ENCODE measurements at places on chromosomes 16 and 17.

- DNase-seq = no peak
Observed at GRCh38 chr16:68973611-68974120, 130.3 kb downstream of the TANGO6 start.

GRCh38 chr17:49016775-49017463 lies 19.7 kb downstream of the IGF2BP1 start:
- DNase-seq = no peak

- no peak for DNase-seq
Observed at GRCh38 chr17:70168044-70168976, 1.0 kb upstream of the KCNJ2 start.

DNA sequence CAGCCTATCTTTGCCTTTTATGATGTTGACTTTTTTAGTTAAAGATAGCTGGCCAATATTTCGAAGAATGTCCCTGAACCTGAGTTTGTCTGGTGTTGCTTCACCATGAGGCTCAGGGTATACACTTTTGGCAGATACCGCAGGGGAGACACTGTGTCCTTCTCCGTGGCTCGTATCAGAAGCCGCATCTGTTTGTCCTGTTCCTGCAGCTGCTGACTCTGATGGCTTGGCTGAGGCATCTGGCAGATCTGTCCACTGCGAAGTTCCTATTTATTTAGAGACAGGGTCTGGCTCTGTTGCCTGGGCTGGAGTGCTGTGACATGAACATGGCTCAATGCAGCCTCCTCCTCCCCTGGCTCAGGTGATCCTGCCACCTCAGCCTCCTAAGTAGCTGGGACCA lies 93.5 kb downstream of the CRISPLD2 start:
- no peak for DNase-seq

DNA sequence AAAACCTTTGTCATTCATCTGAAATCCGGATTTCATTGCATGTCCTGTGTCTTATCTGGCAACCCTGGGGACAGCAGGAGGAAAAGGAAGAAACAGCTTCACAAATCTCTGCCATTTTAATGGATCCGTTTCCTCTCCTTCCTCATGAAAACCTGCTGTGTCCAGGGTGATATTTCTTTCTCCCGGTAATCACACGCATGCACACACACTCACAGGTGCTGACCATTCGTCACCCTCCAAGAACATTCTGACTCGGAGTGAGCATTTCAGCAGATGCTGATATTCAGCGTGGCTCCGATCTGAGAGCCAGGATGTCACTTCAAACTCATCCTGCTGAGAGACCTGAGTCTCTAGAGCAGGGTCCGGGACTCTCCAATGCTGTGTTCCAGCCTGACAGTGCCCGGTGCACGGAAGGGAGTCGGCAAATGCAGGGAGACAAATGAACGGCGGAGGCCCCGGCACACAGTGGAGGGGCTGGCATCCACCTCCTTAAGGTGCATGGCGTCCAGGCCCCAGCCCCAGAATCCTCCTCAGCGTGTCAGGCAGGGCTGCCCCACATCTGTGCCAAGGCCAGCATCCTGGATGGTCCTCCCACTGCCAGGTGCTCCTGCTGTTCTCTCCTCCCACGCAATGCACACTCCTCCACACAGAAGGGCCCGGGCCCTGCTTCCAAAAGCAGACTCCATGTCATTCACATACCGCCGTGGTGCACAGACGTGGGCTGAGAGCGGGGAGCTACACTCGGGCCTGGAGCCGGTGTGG lies 70.7 kb downstream of the RBFOX3 start:
- DNase-seq = no peak

DNA sequence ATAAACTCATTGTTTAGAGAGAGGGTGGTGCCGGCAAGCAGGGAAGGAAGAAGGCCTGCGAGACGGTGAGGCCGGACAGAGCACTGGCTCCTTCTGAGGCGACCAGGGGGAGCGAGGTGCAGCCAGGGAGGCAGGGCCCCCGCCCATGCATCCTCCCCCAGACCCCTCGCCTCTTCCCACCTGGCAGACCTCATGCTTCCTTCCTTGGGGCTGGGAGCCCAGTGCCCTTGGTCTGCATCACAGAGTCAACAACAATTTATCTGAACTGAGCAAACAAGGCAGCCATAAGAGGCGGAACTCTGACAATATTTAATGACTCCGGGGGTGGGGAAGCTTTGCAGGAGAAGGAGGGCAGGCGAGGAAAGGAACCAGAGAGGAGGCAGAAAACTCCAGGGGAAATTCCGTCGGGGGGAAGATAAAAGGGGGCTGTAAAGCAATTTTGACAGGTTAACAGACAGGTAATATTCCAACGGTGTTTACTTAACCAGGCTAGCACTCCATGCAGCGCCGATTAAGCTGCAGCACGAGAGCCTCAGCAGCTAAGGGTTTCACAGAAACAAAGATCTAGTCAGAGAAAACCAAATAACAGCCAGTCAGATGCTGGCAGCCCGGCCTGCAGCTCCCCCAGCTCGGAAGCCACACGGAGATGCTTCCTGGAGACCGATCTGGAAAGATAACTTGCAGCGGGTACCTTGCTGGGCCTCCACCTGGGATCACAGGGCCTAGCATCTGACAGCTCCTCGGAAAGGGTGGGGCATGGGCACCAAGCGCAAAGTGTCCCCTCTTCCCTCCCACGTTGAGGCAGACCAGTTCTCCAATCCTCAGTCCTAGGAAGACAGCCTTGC lies 398.2 kb downstream of the SOX9 start:
- no peak for DNase-seq

- DNase-seq = no peak
Observed at GRCh38 chr16:17364319-17365210, 106.2 kb downstream of the XYLT1 start.

DNA sequence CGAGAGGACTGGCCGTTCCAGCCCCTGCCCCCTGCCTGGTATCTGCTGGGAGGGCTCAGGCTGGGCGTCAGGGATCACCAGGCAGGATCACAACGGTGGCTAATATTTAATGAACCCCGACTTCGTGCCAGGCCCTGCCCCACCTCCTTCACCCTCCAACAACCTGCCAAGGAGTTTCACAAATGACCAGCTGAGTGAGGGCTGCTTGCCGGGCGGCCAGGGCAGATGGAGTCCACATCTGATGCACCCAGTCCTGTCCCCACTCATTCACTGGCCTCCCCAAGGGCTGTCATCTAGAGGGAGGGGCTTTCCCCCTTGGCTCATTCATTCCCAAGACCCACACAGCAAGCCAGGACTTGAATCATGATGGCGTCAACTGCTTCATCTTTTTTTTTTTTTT lies 17.5 kb downstream of the UBALD1 start:
- DNase-seq = no peak

GRCh38 chr16:89047331-89048089 lies 46.1 kb upstream of the ACSF3 start:
- DNase-seq = no peak

GRCh38 chr16:1642148-1642547 lies 30.0 kb downstream of the CRAMP1 start:
- DNase-seq = no peak

- no peak for DNase-seq
Observed at GRCh38 chr17:73532421-73532901, 111.8 kb downstream of the SDK2 start.

GRCh38 chr16:21264571-21265036 lies 13.5 kb downstream of the CRYM start:
- DNase-seq = no peak

- DNase-seq = no peak
Observed at GRCh38 chr17:58005031-58005727, 1.9 kb downstream of the SRSF1 start.

DNA sequence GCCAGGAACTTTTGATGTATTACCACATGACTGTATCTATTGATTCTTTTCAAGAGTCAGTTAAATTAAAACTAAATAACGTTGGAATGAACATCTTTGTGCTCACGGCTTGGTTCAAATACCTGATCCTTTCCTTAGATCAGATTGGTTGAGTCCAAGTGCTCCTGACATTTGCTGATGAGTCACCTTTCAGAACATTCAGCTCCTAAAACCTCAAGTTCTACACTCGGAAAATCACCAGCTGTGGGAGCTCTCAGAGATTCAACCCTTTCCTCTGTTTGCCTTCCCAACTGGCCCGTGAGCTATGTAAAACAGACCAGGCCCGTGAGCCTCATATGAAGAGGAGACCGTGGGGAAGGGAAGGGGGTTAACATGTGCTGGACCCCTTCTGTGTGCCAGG lies 68.1 kb downstream of the RTN4RL1 start:
- DNase-seq = no peak

DNA sequence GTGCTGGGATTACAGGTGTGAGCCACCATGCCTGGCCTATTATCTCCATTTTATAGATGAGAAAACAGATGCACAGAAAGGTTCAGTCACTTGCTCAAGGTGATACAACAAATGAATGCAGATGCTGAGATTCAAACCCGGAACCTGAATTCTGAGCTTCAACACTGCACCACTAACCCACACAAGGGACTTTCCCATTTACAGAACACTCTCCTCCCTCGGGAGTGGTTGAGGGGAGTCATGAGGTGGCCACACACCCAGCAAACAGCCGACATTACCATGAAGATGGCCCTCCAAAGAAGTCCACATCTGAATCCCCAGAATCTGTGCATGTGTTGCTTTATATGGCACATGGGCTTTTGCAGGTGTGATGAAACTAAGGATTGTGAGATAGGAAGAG lies 9.1 kb downstream of the BCL7C start:
- DNase-seq = no peak

GRCh38 chr16:85173146-85173980 lies 61.1 kb upstream of the CIBAR2 start:
- no peak for DNase-seq

DNA sequence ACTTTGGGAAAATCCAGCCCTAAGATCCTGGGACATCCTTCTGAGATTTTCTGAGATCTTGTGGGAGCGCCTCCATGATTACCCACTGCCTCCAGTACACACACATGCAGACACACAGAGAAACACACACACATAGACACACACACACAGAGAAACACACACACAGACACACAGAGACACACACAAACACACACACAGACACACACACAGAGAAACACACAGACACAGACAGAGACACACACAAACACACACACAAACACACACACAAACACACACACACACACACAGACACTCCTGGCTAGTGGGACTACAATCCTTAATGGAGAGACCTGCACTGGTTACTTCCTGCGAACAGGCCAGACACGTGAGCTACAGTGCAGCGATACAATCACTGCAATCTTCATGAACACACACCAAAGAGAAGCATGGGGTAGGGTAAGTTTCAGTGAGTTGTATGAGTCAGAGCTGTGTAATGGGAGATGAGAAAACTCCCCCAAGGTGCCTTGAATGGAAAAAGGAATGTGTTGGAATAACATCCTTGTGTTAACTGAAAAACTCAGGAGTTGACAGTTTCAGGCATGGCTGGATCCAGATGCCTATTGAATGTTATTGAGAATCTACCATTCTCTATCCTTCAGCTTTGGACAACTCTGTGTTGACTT lies 79.5 kb downstream of the SLC6A2 start:
- DNase-seq = no peak

- DNase-seq = no peak
Observed at GRCh38 chr16:77306075-77306474, 106.9 kb downstream of the SYCE1L start.

- DNase-seq = no peak
Observed at GRCh38 chr17:69716556-69716955, 302.1 kb downstream of the MAP2K6 start.

- no peak for DNase-seq
Observed at GRCh38 chr16:75787440-75787839, 61.1 kb upstream of the CPHXL start.

- DNase-seq = no peak
Observed at GRCh38 chr16:89951509-89951908, 3.0 kb downstream of the DEF8 start.

GRCh38 chr16:56289862-56290261 lies 98.6 kb downstream of the GNAO1 start:
- DNase-seq = no peak

DNA sequence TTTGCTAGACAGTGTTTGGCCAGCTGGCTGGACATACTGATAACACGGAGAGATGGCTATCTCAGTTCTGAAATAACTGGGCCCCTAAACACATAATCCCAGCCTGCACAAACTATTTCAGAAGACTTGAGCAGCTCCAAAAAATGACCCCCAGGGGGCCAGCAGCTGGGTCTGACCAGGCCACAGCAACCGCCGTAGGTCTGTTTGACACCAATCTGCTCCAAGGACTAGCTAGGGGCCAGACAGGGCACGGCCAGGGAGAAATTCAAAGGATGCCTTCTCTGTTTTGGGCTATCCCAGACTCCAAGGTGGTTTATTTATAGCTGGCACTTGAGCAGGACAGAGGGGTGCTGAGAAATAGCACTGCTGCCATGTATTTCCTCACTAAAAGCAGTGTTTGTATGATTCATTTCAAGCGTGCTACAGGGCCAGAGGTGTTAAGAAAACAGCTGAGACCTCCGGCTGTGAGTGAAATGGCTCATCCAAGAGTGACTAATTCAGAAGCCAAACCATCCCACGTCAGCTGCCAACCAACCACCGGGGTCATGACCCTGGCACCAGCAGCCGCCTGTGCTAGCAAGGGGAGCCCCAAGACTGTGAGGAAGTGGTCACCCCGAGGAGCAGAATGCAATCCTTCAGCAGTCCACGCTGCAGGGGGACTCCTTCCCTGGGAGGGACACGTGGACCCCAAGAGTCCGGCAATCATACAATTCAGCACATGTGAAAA lies 5.7 kb downstream of the GGA2 start:
- DNase-seq = peak; percentile 67

DNA sequence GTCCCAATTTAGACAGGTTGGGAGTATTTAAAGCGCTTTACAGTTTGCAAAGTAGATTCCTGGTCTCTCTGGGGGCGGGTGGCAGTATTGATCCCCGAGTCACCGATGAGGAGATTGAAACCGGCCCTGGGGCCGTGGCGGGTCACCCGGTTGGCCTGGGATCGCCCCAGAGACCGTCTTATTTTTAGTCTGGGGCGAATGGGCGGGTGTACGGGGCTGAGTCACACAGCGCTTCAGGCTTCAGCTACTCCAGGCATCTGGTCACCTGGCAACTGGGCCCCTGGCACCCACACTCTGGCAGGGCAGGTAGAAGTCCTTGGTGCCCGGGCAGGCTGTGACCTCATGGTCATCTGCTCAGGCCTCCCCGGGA lies 669 bp downstream of the MIEF2 start:
- no peak for DNase-seq

DNA sequence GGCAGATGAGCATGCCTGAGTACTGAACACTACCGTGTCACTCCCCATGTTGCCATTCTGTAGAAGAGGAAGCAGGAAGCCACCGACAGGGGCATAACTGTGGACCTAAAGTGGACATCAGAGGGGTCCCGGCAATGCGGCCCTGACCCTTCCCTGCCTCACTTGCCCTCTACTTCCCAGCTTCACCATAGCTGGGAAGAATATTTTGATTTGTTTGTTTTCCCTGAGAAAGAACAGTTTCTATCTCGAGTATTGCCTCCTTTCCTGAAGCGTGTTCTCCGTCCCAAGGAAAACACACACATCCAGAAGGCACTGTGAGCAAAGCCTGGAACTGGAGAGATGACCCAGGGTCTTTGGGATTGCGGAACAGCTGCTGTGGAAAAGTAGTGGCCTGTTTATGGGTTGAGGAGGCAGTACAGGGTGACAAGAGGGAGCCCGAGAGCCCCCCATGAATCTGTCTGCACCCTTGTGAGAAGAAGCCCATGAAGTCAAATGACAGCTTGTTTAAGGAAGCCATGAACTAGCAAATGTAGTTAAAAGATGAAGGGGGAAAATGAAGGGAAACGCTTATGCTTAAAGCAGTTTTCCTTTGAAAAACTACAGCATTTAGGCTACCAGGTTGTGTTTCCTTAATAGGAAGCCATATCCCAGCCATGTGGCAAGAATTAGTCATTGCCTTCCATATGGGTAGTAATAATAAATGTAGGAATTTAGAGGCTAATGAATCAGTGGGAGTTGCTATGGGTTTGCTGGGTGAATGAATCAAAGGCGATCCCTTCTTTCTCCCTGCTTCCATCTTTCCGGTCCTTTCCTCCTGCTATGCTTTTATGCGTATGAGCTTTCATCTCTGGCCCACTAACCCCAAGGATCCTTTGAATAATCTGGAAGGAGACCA lies 90.0 kb upstream of the TBX2 start:
- DNase-seq = no peak
